ENCODE measurements at places on chromosomes 7 and 10. TPM values are rescaled to one million over a fixed set of nuclear protein-coding genes. Genes with fewer than 3 reads are reported as not detected.

DNA sequence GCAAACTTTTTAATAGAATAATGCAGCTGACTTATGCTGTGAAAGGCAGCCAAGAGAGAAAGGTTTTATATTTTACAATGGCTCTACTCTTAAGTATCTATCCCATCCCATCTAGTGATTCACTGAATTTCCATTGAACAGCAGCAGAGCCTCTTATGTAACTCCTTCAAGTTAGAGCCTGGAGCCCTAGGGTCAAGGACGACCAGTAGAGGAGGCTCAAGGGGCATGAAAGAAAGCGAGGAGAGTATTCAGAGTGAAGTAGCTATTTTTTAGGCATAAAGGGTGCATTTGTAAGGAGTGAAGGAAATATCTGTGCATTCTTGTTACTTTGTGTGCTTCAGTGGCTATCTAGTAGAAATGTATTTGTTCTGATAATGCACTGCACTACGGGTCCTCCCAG, 180.2 kb upstream of the TPK1 start:
- DNase-seq, result no peak
- no peak overlapping the region for H3K27ac ChIP-seq
- no peak overlapping the region for H3K4me3 ChIP-seq

Gene EIF5AL1
- 0.59 TPM for total RNA-seq

GRCh38 chr10:122014652-122015248, 25.8 kb downstream of the TACC2 start:
- no peaks in the 10 kb centered on the region for H3K36me3 ChIP-seq
- peaks cover 12% of the 10 kb centered on the region for H3K4me1 ChIP-seq
- no peak for DNase-seq
- peaks cover 49% of the 10 kb centered on the region for H3K27me3 ChIP-seq
- H3K27ac ChIP-seq, result no peak overlapping the region

Gene MYH16
- 0.19 TPM for total RNA-seq

DNA sequence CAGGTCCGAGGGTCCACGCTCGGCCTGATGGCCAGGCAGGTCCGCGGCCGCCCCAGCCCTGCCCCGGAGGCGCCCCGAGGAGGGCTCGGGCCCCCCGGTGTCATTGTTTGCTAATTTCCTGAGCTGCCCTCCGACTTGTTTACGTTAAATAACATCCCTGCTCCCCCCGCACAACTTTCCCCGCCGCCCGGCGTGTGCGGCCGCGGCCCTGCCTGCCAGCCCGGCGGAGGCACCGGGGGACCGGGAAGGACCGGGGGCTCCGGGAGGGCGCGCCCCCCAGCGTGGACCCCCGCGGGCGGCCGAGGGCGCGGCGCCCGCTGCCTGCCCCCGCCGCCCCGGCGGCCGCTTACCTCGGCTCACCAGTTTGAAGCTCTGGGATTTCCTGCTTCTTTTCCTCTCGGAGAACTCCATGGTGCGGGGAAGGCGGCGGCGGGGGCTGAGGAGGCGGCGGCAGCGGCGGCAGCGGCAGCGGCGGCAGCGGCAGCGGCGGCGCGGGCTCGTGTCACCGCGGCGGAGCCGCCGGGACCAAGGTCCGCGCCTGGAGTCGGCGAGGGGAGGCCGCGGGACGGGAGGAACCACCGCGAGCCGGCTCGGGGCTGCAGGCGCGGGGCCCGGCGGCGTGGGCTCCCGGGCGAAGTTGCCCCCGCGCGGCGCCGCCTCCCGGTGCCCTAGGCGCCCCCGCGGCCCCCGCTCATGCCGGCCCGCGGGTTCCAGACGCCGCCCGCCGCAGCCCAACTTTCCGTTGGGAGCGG, 515 bp downstream of the BEND7 start:
- H3K27ac ChIP-seq, result no peak overlapping the region
- H3K4me1 ChIP-seq, result peaks cover 18% of the 10 kb centered on the region

GRCh38 chr7:103083210-103083609, 8.3 kb downstream of the ARMC10 start:
- H3K27ac ChIP-seq, result no peak overlapping the region
- H3K4me1 ChIP-seq, result no peaks in the 10 kb centered on the region
- H3K36me3 ChIP-seq, result peaks cover 9% of the 10 kb centered on the region
- no peak overlapping the region for H3K4me3 ChIP-seq

Gene TMEM178B
- total RNA-seq, result 3.2 TPM

All from HFFc6 (cell line).